ENCODE measurements at places on chromosomes 7 and 10.

GRCh38 chr10:119198438-119198837 is 8.9 kb upstream of the GRK5 start:
- peak; percentile 55 for DNase-seq

DNA sequence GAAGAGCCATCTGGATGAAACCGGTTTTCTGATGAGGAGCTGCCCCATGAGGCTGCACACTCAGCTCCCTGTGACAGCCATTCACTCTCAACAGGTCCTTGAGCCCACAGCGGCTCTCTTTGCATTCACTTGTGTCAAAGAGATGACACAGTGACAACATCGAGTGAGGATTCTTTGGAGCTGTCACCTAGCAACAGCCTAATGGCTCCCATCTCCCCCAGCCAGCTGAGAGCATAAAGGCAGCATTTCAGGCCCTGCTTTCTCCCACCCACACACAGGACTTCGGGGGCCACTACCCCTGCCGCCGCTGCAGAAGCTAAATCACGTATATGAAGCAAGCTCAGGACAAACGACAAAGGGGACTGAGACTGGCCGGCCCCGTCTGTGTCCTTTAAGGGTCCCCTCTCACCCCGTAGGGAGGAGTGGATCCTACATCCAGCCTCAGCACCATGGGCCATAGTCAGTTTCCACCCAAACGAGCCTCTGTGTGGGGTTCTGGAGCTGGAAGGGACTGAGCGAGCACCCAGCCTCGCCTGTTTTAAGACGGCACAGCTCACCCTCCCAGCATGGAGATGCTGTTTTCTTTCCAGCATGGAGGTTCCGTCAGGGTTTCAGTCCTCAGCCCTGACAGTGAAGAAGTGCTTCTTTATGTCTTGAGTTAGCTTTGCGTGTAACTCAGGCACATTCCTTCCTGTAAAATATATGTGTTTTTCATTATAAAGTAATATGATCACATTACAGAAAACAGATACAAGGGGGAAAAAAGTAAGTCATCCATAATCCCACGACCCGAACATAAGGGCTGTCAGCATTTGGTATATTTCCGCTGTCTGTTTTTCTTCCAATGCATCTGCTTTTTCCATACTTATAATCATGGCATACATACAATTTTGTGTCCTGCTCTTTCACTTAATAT is 4.9 kb downstream of the CPA4 start:
- no peak for DNase-seq

GRCh38 chr7:159034394-159034793 is 110.3 kb downstream of the VIPR2 start:
- DNase-seq = peak; percentile 27

- DNase-seq = no peak
These were observed 119.3 kb downstream of the CABCOCO1 start for GRCh38 chr10:61781969-61782403.

GRCh38 chr10:14306190-14306589 is 24.5 kb downstream of the FRMD4A start:
- DNase-seq = no peak

GRCh38 chr10:33041783-33042437 is 83.9 kb upstream of the ITGB1 start:
- DNase-seq = no peak

DNA sequence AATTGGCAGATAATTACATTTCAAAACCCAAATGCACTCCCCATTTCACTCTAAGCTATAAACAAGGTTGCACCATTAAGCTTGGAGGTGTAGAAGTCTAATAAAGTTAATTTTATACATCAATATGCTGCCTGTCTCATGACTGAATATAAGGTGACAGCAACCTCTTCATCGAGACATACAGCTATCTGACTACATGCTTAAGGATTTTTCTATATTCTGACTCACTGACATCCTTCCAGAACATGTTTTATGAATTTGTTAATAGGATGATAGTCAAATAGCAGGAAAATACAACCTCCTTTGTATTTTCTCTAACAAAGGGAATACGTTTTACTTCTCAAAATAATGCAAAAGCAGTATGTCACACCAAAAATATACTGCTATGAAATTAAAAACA is 76.6 kb downstream of the NRBF2 start:
- DNase-seq = no peak

DNA sequence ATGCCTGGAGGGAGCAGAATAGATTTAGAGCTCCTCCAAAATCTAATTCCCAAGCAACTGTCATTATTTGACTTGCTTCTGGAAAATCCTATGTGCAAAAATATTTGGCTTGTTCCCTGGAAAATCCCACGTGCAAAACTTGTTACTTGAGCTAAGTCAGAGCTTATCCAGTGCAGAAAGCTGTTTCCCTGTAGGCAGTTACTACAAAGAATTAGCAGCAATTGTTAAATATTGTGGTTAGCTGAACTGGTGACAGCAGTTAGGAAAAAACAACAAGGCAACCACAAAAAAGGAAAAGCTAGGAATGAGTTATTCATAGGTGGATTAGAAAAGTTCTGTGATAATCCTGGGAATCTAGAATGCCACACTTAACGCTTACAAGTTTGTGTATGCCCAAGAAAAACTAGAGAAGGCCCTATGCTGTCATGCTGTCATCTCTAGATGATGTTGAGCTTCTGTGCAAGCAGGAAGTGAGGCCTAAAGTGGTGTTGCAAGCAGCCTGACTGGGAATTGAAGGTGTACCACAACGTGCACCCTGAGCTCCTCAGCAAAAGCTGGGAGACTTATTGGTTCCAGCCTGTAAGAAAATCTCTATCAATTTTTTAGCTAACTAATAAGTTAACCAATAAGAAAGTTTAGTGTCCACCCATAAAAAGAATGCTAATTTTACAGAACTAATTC is 738.6 kb upstream of the LRRTM3 start:
- no peak for DNase-seq

DNA sequence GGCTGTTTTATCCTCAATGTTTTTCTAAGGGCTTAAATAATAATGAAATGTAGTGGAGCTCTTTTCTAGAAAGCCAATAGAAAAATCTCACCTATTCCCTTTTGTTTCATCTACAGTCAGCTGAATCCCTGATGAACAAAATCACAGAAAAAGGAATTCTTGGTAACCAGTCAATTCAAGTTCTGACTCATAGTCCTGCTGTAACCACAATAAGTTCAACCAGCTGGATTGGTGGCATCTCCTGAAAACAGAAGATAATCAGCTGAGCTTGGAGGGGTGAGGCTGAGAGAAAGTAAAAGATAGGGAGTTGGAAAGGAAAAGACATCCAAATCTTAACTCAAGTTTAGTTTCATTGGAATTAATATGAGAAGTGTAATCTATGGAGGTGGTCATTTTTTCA is 772.1 kb downstream of the CCSER2 start:
- DNase-seq = no peak

DNA sequence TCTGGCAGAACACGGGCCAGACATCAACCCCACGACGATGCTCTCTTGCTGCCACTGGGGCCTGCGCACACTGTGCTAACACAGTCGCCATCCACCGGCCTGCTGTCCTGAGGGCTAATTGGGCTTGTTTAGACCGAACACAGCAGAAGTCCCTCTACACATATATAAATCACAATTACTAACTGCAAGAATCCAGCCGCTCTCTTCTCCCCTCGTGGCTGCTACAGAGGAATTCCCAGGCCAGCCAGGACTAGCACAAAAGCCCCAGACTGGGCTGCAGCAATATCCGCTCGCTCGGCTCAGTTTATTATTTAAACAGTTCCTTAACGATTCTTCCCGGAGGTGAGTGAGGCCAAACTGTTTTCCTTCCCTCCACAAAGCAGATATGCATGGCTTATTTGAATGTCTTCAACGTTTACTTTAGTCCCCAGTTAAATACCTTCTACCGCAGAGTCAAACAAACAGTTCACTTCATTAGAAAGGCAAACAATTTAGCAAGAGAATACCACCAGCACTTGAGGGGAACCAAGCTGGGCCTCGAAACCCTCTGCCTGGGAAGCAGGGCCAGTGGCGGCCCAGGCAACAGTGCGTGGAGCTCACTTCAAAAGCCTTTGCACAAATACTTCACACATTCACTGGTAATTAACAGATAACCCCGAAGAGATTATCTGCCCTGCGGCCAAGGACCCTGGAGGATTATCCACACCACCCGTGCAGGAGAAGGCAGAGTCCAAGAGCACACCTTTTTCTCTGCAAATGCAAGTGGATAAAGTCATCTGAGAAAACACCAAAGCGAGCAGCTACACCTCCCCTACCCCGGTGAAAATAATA is 145.3 kb downstream of the GLI3 start:
- no peak for DNase-seq

DNA sequence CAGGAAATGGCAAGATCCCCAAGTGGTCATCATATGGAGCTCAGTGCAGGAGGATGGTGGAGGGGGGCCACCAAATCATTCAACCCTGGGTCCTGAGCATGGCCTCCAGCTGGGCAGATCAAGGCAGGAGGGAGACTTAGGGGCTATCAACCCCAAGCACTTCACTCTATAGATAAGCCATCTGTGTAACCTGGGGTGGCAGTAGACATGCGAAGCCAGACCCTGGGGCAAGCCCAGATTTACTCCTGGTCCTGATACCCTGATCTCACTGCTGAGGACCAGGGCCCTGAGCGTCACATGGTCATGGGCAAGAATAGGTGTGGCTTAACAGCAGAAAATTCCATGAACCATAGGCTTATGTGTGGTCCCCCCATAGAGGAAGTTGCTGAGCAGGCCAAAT is 173.0 kb upstream of the ADCY1 start:
- no peak for DNase-seq

DNA sequence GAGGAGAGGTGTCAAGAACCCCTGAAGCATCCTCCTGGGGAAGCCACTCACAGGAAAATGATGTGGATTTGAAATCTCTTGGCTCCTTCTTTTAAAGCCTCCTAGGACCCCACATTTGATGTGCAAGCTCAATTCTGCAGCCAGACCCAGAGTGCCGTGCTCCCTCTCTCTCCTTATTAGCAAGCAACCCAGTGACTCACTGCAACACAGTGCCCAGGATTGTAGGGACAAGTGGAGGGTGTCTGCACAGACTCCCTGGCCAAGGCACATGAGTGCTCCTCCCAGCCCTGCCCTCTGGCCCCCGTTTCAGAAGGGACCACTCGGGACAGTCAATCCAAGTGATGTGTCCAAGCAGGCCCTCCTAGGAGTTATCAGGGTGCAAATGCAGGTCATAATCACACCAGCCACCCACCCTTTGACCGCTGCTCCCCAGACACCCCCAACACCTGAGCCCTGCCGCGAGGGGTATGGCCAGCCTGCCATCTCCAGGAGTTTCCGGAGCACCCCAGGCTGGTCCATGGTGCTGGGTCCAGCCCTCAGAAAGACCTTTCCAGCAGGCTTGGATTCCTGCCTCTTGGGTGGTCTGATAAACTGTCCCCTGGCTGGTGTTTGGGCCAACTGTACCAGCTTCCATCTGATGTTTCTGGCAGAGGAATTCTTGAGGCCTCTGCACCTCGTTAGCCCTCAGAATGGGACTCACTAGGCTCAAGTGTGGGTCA is 54.5 kb upstream of the CXCL12 start:
- no peak for DNase-seq

- DNase-seq = no peak
These were observed 12.7 kb downstream of the RET start for GRCh38 chr10:43089519-43089918.

DNA sequence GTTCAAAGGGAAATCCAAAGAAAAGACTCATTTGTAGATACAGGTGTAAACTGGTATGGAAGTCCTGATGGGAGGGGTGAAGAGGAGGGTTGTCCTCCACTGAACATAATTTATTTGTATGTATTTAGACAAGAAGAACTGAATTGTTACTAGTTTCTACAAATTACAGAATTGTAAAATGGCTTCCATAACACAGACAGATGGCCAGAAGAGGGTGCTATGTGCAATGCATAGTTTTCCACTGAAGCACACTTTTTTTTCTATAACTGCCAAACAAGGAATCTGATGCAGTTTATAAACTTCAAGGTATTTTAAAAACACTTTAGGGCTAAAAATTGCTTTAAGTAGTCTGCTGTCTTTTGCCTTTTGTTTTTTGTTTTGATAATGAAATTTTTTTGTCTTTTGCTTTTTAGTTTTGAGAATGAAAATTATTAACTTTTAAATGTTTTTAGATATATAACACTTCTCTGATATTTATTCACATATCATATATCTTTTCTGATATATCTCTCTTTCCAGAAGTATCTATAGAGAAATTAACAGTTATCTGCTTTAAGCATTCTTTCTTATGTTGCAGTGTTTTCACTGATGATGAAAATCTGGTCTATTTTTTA is 58.5 kb downstream of the PHYHIPL start:
- no peak for DNase-seq

GRCh38 chr7:116629051-116629463 is 42.9 kb upstream of the MET start:
- no peak for DNase-seq

DNA sequence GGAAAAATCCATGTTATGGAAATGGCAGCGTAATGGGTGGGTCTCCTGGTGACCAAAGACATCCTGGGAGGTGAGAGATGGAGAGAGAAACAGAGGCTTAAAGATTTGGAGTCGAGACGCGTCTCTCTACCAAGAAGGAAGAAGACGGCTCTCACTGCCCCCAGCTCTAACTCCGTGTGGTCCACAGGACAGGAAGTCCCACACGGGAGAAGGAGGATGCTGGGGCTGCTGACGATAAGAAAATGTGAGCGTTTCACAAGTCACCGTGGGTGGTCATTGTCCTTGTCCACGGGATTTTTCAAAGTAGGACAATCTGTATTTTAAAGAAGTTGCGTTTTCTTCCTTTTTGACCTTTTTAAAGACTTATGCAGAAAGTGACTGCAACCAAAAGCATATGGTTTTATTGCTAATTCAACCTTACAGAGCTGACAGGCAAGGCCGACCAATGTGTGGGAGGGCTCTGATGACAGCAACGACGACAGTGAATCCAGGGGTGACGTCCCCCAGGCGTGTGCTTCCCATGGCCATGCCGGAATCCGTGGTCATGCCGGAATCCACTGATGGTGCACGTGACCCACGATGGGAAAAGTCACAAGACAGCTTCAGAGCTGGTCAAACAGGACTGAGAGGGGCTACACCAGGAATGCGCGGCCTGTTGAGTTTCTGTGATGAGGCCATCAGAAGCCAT is 341.2 kb downstream of the PTPRN2 start:
- no peak for DNase-seq

GRCh38 chr7:1252540-1253090 is 19.9 kb downstream of the UNCX start:
- no peak for DNase-seq

DNA sequence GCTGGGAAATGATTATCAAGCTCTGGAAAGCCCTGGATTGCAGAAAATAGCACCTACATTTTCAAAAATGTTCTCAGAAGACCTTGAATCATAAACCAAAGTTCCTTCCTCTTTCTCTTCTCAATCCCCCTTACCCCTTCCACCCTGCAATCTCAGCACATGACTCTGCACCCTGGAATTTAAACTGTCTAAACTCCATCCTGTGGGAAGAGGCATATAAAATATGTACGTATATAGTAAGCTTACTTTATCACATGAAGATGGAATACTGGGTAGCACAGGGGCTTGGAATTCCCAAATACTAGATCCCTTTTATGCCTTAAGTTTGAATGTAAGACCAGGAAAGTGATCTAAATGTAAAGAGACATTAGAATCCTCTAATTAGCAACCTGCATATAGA is 7.7 kb downstream of the AGMO start:
- DNase-seq = no peak

DNA sequence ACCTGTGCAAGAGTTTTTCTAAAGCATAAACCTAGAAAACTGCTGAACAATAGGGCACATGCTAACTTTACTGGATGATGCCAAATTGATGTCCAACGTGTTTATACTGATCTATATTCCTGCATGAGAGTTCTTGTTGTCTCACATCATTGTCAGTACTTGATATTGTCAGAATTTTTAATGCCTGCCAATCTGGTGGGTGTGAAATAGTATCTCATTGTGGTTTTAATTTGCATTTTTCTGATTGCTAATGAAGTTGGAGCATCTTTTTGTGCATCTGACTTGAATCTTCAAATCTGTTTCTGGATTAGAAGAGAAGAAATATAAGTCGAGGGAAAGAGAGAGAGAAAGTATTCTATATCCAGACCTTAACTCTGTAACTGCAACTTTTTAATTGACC is 309.8 kb upstream of the KIAA1217 start:
- DNase-seq = no peak
